ENCODE measurements at places on chromosomes 6 and 20. TPM values are rescaled to one million over a fixed set of nuclear protein-coding genes. Genes with fewer than 3 reads are reported as not detected.
A peak's percentile ranks its signal among the peaks of the same experiment; 100 is the strongest.

BPIFB1 gene
- polyA plus RNA-seq = not detected

DUSP15 gene
- 1.7 TPM for polyA plus RNA-seq

ZSCAN23 gene
- polyA plus RNA-seq = 6.8 TPM

GGTLC1 gene
- not detected for polyA plus RNA-seq

PAK5 gene
- polyA plus RNA-seq = 0.14 TPM

GRCh38 chr6:35590622-35591066 is 77.9 kb upstream of the TULP1 start:
- DNase-seq = peak; percentile 39
